ENCODE measurements at places on chromosomes 12 and 14. TPM values are rescaled to one million over a fixed set of nuclear protein-coding genes. Genes with fewer than 3 reads are reported as not detected.
A peak's percentile ranks its signal among the peaks of the same experiment; 100 is the strongest.

The LMNTD1 gene
- not detected for total RNA-seq

The NELL2 gene
- total RNA-seq: 161 TPM

The DAZAP2 gene
- total RNA-seq: 237 TPM

The GLS2 gene
- total RNA-seq: 4.4 TPM

The KCNJ8 gene
- not detected for total RNA-seq

DNA sequence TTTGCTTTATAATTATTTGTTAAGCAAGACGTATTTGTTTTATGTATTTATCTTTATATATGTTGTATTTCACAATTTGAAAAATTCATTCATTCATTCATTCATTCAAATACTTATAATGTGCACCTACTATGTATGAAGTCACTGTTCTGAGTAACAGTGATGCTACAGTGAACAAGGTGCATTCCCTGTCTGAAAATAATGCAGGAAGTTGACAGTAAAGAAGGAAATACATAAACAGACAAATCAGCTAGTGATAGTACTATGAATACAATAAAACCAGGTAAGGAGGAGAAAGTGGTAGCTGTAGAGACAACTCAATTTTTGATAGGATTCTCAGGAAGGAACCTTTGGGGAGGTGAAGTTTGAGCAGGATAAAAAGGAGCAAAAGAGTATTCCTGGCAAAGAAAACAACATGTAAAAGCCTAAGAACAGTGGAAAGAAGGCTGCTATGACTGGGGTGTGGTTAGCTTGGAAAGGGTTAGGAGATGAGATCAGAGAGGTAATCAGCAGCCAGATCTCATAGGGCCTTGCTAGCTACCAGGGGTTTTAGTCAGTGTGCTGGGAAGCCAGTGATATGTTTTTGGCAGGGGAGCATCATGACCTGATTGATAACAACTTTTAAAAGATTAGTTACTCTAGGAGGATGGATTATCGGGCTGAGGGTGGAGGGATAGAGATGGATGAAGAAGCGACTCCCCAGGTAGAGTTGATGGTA is 17.4 kb downstream of the BICDL1 start:
- H3K27ac ChIP-seq: peak overlapping the region; percentile 90
- H3K4me1 ChIP-seq: peaks cover 44% of the 10 kb centered on the region
- H3K27me3 ChIP-seq: no peaks in the 10 kb centered on the region
- no peak for DNase-seq
- H3K36me3 ChIP-seq: peaks cover 39% of the 10 kb centered on the region
- peak overlapping the region; percentile 67 for H3K4me3 ChIP-seq

DNA sequence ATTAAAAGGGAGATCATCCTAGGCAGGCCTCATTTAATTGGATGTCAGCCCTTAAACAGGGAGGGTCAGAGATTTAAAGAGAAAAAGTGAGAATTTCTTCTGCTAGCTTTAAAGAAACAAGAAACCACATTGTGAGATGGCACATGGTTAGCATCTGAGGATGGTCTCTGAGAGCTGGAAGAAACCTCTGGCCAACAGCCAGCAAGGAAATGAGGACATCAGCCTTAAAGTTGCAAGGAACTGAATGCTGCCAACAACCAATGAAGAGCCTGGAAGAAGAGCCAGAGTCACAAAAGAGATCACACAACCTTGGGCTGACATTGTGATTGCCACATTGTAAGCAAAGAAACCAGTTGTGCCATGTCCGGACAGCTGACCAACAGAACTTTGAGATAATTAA is 17.5 kb upstream of the FAR2 start:
- peaks cover 5% of the 10 kb centered on the region for H3K27me3 ChIP-seq
- no peak for DNase-seq

- H3K4me1 ChIP-seq: peaks cover 9% of the 10 kb centered on the region
- no peak for DNase-seq
- no peak overlapping the region for H3K4me3 ChIP-seq
- H3K27me3 ChIP-seq: no peaks in the 10 kb centered on the region
These were observed 13.4 kb downstream of the EID3 start for GRCh38 chr12:104316936-104317335.

DNA sequence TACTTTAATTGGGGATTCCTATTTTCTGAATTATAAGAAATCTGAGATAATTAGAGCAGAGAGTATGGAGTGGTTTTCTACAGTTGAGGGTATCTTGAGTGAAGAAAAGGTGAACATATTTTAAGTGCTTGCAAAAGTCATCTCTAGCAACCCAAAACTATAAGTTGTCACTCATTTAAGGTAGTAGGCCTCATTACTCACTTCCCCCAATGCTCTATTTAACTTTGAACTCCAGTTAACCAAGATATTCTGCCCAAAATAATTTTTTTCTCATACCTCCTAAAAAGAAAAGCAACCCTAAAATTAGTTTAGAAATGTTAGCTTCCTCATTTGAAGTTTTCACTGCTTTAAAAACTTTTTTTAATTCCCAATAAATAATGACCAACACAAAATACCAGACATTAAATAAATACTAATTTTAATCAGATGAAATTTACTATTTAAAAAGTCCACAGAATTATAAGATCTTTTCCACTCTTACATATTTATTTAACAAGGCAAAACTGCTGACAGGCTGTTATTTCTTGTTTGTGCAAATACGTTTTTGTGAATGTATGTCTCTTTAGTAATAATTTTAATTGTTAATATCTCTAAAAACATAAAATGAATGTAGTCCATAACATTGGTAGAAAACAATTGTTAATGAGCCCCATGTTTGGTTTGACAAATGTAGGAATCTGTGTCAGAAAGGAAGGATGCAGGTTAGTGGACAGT is 47.8 kb downstream of the VRK1 start:
- no peak overlapping the region for H3K4me3 ChIP-seq
- H3K27ac ChIP-seq: no peak overlapping the region
- no peaks in the 10 kb centered on the region for H3K4me1 ChIP-seq

DNA sequence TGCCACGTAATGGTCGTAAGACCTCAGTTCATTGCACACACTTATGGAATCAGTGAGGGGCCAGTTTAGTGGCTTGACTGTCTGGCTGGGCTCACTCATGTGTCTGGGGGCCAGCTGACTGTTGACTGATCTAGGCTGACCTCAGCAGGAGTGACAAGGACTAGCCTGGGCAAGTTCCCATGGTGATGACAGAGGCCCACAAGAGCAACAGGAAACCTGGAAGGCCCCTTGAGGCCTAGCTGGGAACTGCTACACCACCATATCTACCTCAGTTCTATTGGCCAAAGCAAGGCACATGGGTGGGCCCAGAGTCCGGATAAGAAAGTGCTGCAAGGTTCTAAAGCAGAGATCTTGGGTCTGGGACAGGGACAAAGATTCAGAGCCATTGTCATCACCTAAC is 21.3 kb upstream of the RFLNA start:
- H3K27me3 ChIP-seq: peaks cover 11% of the 10 kb centered on the region
- H3K4me1 ChIP-seq: no peaks in the 10 kb centered on the region
- DNase-seq: no peak
- no peak overlapping the region for H3K4me3 ChIP-seq
- no peaks in the 10 kb centered on the region for H3K36me3 ChIP-seq
- H3K27ac ChIP-seq: peak overlapping the region; percentile 38

DNA sequence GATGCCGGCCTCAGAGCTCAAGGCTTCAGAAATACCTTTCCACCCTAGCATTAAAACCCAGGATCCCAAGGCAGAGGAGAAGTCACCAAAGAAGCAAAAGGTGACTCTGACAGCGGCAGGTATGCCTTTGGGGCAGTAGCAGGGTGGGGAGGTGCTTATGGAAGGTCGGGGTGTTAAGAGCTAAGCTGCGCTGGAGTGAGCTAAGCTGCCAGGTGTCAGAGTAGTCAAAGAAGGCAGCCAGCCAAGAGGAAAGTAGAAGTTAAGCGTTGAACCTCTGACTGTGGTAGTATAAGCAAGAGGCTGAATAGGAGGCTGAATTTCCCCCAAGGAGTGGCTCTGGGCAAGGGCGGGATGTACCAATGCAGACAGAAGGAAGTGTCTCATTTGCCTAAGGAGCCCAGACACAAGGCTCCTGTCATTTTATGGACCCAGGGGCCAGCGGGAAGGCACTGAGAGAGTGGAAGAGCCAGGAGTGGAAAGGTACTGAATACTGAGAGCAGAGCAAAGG is 29.2 kb downstream of the DYRK4 start:
- peaks cover 19% of the 10 kb centered on the region for H3K27me3 ChIP-seq
- DNase-seq: no peak
- H3K4me3 ChIP-seq: no peak overlapping the region
- no peaks in the 10 kb centered on the region for H3K4me1 ChIP-seq
- no peak overlapping the region for H3K27ac ChIP-seq

- no peaks in the 10 kb centered on the region for H3K27me3 ChIP-seq
- H3K36me3 ChIP-seq: no peaks in the 10 kb centered on the region
- H3K4me1 ChIP-seq: peaks cover 5% of the 10 kb centered on the region
These were observed 10.8 kb downstream of the KRT71 start for GRCh38 chr12:52542157-52542556.

GRCh38 chr12:12441843-12442461 is 85.1 kb downstream of the BORCS5 start:
- peak; percentile 58 for DNase-seq
- peak overlapping the region; percentile 96 for H3K27ac ChIP-seq
- H3K4me3 ChIP-seq: peak overlapping the region; percentile 64

DNA sequence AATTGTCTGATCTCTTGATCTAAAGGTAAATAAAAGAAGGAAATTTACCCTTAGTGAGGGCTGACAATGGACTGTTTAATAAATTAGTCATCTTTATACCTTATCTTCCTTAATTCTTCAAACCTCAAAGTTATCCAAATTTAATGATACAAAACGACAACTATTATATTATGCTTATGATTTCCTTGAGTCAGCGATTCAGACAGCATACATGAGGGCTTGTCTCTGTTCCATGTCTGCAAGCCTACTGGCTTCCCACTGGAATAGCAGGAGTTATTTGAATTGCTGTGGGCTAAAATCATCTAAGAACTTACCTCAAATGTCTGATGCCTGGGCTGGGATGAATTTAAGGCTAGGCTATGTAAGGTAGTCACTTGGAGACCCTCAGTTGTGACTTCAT is 197.2 kb upstream of the MDGA2 start:
- no peaks in the 10 kb centered on the region for H3K4me1 ChIP-seq
- H3K4me3 ChIP-seq: no peak overlapping the region
- no peaks in the 10 kb centered on the region for H3K27me3 ChIP-seq
- H3K27ac ChIP-seq: no peak overlapping the region
- DNase-seq: no peak

DNA sequence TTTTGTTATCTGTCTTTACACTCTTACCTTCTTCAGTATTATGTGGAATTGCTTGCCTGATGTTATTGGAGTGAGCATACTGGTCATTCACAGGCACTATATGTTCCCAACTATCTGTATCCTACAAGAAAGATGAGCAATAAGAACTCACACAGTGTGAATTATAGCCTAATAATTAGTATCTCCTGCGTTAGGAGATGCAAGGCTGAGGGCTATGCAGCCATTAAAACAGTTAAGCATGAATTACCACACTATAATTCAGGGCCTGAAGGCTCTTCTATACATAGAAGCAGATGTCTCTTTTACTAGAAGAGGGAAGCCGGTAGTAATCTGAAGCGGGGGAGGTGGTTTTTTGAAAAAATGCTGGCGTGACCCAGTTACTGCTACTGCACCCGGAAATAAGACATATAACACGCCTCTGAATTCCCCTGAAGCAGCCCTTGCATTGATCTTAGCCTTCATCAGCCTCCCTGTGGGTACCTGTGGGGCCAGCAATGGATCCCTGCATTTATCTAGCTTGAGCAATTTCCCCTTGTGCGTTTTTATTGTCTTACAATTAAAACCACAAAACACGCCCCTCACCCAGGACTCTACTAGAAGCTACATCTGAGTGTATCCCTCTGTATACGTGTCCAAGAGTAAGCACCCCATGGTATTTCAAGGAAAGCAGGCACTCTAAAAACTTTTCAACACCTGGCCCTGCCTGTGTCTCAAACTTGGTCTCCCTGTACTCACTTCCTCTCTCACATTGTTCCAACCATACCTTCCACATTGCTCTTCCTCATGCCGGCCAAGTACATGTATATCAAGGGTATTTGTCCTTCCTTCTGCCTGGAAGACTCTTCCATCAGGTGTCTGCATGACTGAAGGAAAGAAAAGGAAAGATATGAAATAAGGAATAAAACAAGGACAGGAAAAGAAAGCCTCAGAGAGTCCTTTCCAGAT is 210.9 kb upstream of the ARID2 start:
- H3K27ac ChIP-seq: peak overlapping the region; percentile 86
- peak overlapping the region; percentile 43 for H3K4me3 ChIP-seq
- peaks cover 11% of the 10 kb centered on the region for H3K4me1 ChIP-seq
- peaks cover 9% of the 10 kb centered on the region for H3K36me3 ChIP-seq
- DNase-seq: peak; percentile 35

GRCh38 chr14:38285962-38286361 is 30.1 kb upstream of the CLEC14A start:
- H3K36me3 ChIP-seq: no peaks in the 10 kb centered on the region
- no peak overlapping the region for H3K27ac ChIP-seq
- no peak for DNase-seq

DNA sequence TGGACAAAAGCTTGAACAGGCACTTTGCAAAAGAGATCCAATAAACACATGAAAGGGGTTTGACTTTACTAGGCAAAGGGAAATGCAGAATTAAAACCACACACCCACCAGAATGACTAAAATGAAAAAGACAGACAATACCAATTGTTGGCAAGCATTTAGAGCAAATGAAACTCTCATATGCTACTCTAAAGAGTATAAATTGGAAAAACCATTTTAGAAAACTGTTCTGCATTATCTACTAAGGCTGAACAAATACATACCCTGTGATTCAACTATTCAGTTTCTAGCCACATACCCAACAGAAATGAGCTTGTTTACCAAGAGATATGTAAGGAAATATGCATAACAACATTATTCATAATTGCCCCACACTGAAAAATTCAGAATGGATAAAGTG is 8.5 kb upstream of the IL22 start:
- DNase-seq: no peak
- peaks cover 5% of the 10 kb centered on the region for H3K27me3 ChIP-seq
- H3K27ac ChIP-seq: no peak overlapping the region
